ENCODE measurements at places on chromosomes 11 and 22. TPM values are rescaled to one million over a fixed set of nuclear protein-coding genes. Genes with fewer than 3 reads are reported as not detected.
A peak's percentile ranks its signal among the peaks of the same experiment; 100 is the strongest.

DNA sequence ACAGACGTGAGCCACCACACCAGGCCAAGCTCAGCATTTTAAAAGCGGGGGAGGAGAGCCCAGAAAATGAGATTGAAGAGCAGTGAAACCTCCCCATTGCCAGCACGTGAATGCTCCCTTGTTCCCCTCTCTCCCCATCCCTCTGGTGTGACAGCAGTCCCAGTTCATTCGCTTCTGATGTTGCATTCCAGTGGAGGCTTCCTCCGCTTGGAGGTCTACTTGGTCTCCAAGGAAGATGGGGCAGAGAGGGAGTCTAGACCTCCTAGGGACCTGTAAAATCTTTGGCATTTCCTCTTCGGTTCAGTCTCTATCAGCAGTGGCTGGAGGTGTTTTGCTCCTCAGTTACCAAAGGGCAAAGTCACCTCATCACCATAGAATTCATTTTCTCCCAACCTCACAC lies 30.2 kb upstream of the EP300 start:
- no peaks in the 10 kb centered on the region for H3K4me1 ChIP-seq
- H3K27ac ChIP-seq: no peak overlapping the region
- DNase-seq: no peak
- H3K27me3 ChIP-seq: no peaks in the 10 kb centered on the region

GRCh38 chr11:64754124-64754918 lies 5.5 kb downstream of the PYGM start:
- no peaks in the 10 kb centered on the region for H3K27me3 ChIP-seq
- H3K27ac ChIP-seq: no peak overlapping the region
- no peaks in the 10 kb centered on the region for H3K36me3 ChIP-seq

DNA sequence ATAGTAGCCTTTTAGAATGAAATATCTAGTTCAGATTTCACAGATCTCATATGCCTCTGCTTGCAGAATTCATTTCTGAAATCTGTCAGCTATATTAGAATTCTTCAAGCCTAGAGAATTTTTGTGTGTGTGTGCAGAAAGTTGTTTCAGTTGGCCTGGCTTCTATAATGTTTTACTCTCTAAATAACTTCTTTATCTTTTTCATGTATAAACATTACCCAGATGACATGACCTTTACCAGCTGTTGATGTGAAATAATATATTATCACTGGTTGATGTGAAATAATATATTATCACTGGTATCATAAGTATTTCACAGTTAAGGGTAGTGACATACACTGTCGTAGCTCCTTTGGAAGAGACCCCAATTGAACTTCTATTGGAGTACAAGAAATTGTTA lies 72.8 kb downstream of the ALX4 start:
- no peaks in the 10 kb centered on the region for H3K27me3 ChIP-seq
- H3K4me1 ChIP-seq: peaks cover 6% of the 10 kb centered on the region
- peaks cover 11% of the 10 kb centered on the region for H3K36me3 ChIP-seq
- H3K4me3 ChIP-seq: no peak overlapping the region
- no peak for DNase-seq
- no peak overlapping the region for H3K27ac ChIP-seq

GRCh38 chr11:11247086-11247485 lies 106.0 kb downstream of the CSNK2A3 start:
- no peak for DNase-seq
- H3K27me3 ChIP-seq: peaks cover 23% of the 10 kb centered on the region
- no peak overlapping the region for H3K27ac ChIP-seq
- H3K4me3 ChIP-seq: no peak overlapping the region

- H3K4me3 ChIP-seq: no peak overlapping the region
- no peaks in the 10 kb centered on the region for H3K36me3 ChIP-seq
- no peaks in the 10 kb centered on the region for H3K4me1 ChIP-seq
- H3K27ac ChIP-seq: no peak overlapping the region
- no peak for DNase-seq
These were observed 150.0 kb upstream of the SYT13 start for GRCh38 chr11:45436118-45436517.

GRCh38 chr11:99068832-99069231 lies 48.1 kb downstream of the CNTN5 start:
- H3K27ac ChIP-seq: no peak overlapping the region
- DNase-seq: no peak
- H3K27me3 ChIP-seq: no peaks in the 10 kb centered on the region
- no peaks in the 10 kb centered on the region for H3K4me1 ChIP-seq
- no peaks in the 10 kb centered on the region for H3K36me3 ChIP-seq

DNA sequence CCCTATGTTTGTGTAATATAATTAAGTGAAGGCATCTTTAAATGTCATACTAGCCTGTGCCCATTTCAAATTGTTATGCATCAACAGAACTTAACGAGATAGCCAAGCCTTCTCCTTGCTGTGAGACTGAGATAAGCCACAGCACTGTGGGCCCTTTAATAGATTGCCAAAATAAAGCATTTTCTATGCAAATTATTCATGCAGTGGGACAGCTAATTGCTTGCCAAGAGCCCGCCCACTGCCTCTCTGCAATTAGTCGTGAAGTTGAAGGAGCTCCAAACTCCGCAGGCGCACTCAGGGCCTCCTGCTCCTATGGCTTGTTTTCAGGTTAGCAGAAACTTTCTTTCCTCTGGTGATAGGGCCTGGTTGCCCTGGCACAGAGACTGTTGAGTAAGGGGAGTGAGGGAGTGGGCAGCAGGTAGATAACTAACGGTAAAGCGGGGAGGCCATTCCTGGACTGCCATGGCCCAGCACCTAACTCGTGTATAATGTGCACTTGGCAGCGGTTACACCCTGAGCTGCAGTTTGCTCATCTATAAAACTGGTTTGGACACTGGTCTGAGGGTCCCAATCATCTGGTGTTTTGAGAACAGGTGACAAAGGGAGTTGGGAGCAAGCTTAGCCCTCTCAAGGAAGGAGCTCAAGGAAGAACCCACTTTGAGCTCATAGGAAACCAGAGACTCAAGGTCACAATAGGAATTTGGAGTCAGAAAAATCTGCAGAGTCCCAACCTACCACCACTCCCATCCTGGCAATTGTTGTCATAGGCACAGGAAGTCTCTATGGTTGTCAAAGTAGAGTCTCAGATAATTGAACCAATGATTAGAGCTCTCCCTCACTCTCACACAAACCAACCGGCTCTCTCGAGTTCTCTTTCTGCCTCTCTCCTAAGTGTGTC lies 33.9 kb upstream of the RIC3 start:
- DNase-seq: peak; percentile 37
- peaks cover 9% of the 10 kb centered on the region for H3K27me3 ChIP-seq
- H3K27ac ChIP-seq: no peak overlapping the region

GRCh38 chr22:17648569-17648968 lies 10.0 kb downstream of the BCL2L13 start:
- no peaks in the 10 kb centered on the region for H3K4me1 ChIP-seq
- no peaks in the 10 kb centered on the region for H3K36me3 ChIP-seq
- H3K27ac ChIP-seq: no peak overlapping the region
- H3K27me3 ChIP-seq: no peaks in the 10 kb centered on the region
- H3K4me3 ChIP-seq: no peak overlapping the region
- DNase-seq: no peak

DNA sequence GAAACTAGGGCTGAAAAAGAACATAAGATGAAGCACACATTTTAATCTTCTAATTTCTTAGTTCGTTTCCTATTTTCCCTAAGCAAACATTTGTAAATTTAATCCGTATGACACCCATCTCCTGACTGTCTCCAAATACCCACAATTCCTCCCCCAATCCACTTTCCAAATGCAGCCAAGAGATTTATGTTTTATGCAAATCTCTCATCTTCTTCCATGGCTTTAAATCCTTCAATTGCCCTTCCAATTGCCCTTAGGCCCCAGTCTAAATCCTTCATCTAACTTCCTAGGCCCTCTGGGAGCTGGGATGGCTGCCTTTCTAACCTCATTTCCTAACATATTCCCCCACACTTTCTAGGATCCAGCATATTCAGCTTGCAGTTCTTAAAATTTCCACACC lies 18.0 kb upstream of the POU2AF1 start:
- H3K4me3 ChIP-seq: no peak overlapping the region
- peaks cover 3% of the 10 kb centered on the region for H3K27me3 ChIP-seq
- H3K4me1 ChIP-seq: no peaks in the 10 kb centered on the region

- peaks cover 86% of the 10 kb centered on the region for H3K27me3 ChIP-seq
- no peaks in the 10 kb centered on the region for H3K36me3 ChIP-seq
- no peak overlapping the region for H3K4me3 ChIP-seq
- no peak overlapping the region for H3K27ac ChIP-seq
These were observed 123.7 kb upstream of the HSD17B12 start for GRCh38 chr11:43556612-43557375.

DNA sequence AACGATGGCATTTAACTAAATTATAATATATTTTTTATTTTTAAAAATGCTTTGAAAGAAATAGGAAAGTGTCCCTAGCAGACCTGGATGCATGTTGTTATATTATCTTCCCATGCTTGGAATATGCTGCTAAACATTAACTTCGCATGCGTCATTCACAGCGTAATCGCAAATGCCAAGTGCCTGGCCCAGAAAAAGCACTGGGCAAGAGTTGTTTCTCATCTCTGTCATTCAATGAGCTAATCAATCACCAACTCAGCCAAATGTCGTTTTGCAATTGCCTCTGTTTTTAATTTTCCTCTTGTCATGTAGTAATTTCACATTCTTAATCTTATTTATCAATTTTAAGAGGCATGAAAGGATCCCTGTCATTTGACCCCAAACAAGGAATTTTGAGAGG lies 1421.9 kb downstream of the BRD1 start:
- no peak overlapping the region for H3K27ac ChIP-seq
- H3K27me3 ChIP-seq: no peaks in the 10 kb centered on the region
- no peaks in the 10 kb centered on the region for H3K4me1 ChIP-seq

DNA sequence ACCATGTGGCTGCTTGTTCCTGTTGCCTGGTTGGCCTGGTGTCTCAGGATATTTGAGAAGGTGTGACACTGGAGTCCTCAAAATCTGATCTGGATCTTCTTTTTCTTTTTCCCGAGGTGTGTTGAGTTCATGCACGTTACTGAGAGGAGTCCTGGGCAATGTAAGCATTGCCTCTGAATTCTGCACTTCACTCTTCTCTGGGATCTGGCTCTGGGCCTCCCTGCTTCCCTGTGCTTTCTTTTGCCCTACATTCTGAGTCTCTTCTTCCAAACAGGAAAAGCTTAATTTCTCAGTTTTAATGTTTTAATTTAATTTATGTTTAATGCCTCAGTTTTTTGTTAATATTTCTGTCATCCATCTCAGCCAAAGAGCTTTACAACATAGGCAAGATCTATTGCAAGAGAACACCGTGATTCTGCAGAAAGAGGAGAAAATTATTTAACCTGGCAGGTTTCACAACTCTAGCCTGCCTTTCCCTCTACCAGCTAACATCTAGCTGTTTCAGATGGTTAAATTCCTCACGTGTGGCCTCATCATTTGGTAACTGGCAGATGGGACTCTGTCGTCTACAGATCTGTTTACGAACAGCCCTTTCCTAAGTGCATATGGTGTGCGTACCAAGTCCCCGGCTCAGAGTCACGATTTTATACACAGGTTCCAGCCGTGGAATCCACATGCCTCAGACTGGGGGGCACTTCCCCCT lies 24.7 kb downstream of the LDLRAD3 start:
- H3K27me3 ChIP-seq: no peaks in the 10 kb centered on the region
- H3K36me3 ChIP-seq: no peaks in the 10 kb centered on the region
- H3K4me1 ChIP-seq: peaks cover 19% of the 10 kb centered on the region
- no peak for DNase-seq

The MS4A3 gene
- not detected for total RNA-seq

The UPK3A gene
- total RNA-seq: not detected

Measured in osteoblast (primary cell).